Renal pelvis (tissue), 12 donors: ENCODE measurements at places on chromosomes 12 and 14.

DNA sequence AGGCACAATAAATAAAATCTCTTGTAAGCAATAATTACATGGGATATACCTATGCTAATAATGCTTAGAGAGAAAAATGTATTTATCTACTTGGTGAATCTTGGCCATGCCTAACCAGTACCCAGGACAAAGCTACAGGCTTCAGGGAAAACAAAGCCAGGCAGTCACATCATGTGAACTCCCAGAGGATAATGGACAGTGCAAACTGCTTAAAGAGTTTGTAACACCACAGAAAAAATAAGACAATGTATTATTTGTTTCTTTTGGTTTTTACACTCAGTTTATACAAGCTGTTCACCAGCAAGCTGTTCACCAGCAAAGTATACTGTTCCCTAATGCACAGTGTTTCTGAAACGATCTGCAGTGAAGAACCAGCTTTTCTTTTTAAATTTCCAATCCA, 38.0 kb downstream of the DICER1 start:
- DNase-seq, result no peak

DNA sequence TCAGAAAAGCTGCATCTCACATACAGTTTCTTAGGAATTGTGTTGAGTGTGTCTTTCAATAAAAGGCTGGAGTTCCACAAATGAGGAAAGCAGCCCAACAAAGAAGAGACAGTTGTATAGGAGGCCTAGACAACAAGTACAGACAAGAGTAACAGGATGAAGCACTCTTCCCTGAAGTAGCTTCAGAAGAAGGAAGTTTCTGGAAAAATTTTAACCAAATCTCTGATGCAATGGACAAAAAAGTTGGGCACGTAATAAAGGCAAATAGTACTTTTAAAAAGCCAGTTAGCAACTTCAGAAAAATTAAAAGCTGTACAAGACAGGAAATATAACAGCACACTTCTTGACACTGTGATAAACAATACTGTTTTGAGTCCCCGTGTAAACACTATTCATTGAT, 134.1 kb upstream of the PLEKHG7 start:
- no peak for DNase-seq

DNA sequence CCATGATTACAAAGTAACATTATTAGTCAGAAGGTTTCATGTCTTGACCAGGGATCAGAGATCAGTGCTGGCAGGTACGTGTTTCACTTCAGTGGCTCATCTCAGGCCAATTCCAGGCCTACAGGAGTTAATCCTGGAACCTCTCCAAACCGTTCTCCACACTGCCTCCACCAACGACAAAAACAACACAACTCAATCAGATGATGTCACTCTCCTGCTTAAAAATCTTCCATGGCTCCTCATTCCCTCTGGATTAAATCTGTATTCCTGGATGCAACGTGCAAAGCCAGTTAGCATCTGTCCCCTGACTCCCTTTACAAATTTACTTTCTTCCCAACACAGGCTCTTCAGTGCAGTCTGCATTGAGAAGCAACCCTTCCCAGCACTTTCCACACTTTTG, 34.3 kb upstream of the TXNRD1 start:
- no peak for DNase-seq

GRCh38 chr14:52318826-52319645, 4.9 kb downstream of the PTGER2 start:
- DNase-seq, result no peak

DNA sequence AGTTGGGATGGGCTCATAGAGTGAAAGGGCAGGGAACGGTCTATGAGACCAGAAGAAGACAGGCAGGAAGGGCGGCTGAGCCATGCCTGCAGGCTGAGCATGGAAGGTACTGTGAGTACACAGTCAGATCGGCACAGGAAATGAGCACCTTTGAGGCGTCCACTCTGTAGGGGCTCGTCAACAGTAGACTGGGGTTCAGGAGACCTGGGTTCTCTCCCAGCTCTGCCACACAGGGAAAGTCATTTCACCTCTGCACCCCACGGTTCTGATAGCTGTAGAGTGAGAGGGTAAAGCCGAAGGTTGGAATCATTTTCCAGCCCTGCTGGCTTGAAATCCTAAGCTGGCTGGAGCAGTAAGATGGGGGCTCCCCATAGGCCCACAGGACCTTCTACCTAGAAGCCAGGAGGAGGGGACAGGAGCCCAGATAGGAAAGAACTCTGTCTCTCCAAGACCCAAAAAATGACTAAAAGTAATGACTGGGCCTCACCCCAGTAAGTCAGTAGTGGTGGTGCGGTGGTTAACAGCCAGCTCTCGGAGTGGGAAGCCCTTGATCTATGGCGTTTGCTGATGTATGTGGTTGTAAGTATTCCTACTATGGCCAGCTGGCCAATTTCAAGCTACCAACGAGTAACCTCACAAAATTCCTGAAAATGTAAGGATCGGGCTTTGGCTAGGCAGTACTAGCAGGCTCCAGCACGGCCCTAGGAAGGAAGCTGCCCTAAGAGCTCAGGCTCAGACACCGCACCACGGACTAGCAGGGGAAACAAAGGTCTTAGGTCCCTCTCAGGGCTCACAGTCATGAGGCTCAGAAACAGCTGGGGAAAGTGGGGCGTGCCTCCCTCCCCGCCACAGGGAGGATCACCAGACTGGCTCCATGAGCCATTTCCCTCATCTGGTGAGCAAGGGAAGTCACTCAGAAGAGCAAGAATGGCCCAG, 10.3 kb upstream of the CD27 start:
- no peak for DNase-seq

- DNase-seq, result no peak
These were observed 1006.0 kb upstream of the USP15 start for GRCh38 chr12:61254225-61254624.

- DNase-seq, result no peak
These were observed 992 bp downstream of the CPSF2 start for GRCh38 chr14:92122761-92123160.

DNA sequence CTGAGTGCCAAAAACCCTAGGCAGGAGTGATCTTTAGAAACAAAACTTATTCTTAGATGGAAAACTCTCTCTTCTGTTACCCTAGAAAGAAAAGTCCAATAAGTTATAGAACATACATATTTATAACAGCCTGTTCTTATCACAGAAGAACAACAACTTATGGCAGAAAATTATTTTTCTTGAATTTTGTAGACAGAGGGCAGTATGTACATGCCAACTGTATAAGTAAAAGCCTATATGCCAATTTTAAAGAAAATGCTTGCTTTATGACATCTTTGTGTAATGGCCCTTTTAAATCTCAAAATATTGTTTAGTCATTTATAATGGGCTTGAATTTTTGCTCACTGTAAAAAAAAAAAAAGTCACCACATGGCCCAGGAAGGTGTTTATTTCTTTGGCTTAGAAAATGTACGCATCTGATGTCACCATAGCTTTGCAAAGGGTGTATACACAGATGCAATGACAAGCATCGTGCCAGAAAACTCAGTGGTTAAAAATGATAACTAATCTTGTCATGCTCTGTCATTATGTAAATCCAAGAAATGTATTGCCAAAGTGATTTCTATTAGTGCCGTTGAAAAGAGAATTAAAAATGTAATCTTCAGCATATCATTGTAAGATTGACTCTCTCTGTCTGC, 38.3 kb upstream of the GRIP1 start:
- DNase-seq, result no peak

- no peak for DNase-seq
These were observed 4.6 kb upstream of the ATN1 start for GRCh38 chr12:6923003-6923732.

DNA sequence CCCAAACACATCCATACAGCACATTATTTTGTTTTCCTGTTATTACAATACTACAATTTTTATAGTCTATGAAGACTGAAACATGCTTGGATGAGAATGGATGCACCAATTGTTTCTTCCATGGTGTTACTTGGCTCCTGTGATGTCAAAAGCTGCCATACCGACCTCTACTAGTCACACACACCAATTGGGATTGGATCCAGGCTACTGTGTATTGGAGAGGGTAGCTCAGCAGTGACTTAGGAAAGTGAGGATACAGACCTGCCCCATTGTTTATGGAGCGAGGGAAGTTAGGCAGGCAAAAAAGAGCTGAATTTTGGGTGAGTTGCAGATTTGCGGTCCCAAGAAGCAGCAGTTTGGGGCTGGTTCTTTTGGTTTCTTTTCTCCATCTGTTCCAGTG, 30.8 kb upstream of the AKAP6 start:
- DNase-seq, result no peak

- DNase-seq, result no peak
These were observed 54.0 kb downstream of the SYNE3 start for GRCh38 chr14:95462491-95462890.

DNA sequence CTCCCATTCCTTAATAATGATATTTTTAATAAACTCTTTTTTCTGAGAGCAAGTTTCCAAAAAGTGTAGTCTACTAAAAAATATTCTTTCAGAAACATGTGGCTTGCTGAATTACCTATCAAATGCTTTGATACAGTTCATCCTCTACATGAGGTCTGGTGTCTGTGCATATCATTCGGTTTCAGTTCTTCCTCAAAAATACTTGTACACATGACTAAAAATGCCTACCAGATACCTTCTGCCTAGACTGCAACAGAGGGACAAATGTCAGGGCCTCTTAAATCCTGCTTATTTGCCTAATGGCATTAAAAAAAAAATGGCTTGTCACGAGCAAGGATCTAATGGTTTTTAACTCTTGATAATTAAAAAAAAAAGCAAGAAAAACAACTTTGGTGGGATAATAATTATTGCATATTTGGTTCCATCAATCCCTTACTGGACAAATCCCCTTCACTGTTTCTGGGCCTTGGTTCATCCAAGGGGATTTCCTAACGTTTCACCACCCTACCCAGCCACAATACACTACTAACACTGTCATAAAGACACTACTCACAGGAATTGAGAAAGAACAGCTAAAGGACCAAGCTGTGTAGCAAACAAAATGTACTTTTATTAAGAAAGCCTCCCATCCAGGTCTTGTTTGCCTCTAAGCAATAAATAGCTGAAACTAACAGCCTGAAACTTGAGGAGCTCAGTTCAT, 45.7 kb downstream of the PARP11 start:
- no peak for DNase-seq

DNA sequence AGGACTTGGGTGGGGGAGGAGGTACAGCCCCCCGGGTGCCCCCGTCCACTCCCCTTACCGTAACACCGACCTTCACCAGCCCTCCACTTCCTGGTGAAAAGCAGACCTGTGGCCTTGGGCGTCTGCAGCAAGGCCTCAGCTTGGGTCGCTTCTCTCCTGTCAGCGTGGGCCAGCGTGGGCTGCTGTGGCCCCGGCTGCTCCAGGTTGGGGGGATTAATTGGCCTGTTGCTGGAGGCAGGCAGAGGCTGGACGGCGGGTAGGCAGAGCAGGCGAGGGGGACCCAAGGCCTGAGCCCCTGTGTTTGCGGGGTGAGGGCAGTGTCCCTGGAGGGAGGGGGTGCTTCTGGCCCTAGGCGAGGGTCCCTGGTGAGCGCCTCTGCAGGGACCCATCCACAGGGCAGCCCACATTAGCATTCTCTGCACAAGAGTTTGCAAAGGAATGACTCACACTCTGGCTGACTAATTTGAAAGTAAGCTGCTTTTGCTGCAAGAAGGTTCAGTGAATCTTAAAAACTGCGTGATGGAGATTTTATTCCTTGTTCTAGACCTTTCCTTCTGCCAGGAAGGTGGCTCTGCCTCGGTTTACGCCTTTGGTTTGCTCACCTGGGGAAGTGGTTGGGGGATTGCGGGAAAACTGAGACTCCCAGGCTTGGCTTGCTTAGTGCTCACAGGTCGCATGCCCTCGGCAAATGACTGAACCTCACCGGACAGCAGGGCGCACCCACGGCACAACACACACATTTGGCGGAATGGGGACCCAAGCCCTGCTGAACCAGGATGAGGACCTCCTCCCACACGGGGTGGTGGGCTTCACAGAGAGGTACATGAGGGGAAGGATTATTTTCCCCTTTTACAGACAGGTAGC, 37.9 kb upstream of the DLK1 start:
- no peak for DNase-seq

- DNase-seq, result peak; percentile 64
These were observed 236.0 kb downstream of the BCL11B start for GRCh38 chr14:99035712-99036610.

GRCh38 chr12:15848606-15849005, 33.6 kb upstream of the STRAP start:
- no peak for DNase-seq

GRCh38 chr12:118070650-118071049, 9.7 kb upstream of the WSB2 start:
- no peak for DNase-seq

GRCh38 chr12:131920902-131921840, 7.9 kb upstream of the PUS1 start:
- DNase-seq, result no peak

DNA sequence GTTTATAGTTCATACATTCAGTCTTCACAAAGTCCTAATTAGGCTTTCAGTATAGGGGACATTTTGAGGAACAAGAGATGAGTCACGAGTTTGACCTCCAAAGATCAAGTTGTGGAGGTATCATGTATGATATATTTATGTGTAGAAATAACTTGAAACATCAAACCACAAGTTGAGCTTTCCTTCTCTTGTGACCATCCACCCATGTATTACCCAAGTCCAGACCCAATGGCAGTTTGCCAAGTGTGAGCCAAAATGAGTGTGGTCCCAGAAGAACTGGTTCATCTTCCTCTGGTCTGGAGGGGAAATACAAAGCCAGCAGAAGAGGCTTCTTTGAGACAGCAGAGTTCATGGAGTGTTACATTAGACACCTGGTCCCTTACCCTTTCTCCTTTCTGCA, 104.9 kb downstream of the ATP23 start:
- no peak for DNase-seq
